ENCODE measurements at places on chromosomes 5 and 9. TPM values are rescaled to one million over a fixed set of nuclear protein-coding genes. Genes with fewer than 3 reads are reported as not detected.

The HMMR gene
- 0.15 TPM for total RNA-seq

The TMC1 gene
- 15.7 TPM for total RNA-seq

The ZNF483 gene
- 0.27 TPM for total RNA-seq

The CDKN2A gene
- 0.65 TPM for total RNA-seq

The EDIL3 gene
- 1.5 TPM for total RNA-seq

The TPPP gene
- total RNA-seq: 2.9 TPM

The PNPLA7 gene
- total RNA-seq: 9.0 TPM

The TLE1 gene
- 56.5 TPM for total RNA-seq

The TAF11L13 gene
- total RNA-seq: not detected

The IFNA21 gene
- not detected for total RNA-seq

The PIP5KL1 gene
- total RNA-seq: not detected

All from gastrocnemius medialis (tissue), 4 donors.